SK-N-SH treated with all-trans-retinoic acid at 6 μM for 48 hours (cell line): ENCODE measurements at places on chromosomes 7 and 10.

GRCh38 chr10:21261842-21262294 is 263.6 kb downstream of the SKIDA1 start:
- ATAC-seq: no peak

GRCh38 chr10:73167783-73168464 is at the start of the genes ECD and FAM149B1:
Gene ECD, minus strand, starts transcription at chr10:73168008. Its CDS starts 4,071 bp downstream, at chr10:73163937.
Gene FAM149B1, plus strand, starts transcription at chr10:73168119. Its CDS starts 221 bp downstream, at chr10:73168340.
- ATAC-seq: peak; percentile 95

GRCh38 chr7:187227-187927 is 5.0 kb upstream of the FAM20C start:
- ATAC-seq: no peak

DNA sequence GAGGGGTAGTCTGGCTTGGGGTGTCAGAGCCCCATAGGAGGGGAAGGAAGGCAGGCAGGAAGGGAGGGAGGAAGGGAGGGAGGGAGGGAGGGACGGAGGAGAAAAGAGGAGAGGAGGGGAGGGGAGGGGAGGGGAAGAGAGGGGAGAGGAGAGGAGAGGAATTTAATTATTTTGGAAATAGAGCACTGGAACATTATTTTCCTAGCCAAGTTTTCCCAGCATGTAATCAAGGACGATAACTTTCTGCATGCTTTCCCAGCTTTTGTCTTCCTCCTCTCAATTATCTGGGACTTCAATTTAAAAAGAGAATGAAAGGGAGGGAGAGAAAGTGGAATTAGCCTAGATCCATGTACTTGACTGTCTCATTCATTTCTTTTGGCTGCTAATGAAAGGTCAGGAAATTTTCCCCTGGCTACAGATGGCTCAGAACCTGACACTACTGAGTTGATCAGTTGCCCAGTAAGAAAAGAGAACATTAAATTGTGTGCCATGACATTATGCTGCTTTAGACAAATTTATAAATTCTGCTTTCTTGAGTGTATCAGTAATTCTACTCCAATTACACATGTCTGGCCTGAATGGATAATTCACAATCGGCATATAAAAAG is 148.8 kb downstream of the LRRC4 start:
- ATAC-seq: no peak

GRCh38 chr10:8247191-8247590 is 192.7 kb downstream of the GATA3 start:
- ATAC-seq: no peak

DNA sequence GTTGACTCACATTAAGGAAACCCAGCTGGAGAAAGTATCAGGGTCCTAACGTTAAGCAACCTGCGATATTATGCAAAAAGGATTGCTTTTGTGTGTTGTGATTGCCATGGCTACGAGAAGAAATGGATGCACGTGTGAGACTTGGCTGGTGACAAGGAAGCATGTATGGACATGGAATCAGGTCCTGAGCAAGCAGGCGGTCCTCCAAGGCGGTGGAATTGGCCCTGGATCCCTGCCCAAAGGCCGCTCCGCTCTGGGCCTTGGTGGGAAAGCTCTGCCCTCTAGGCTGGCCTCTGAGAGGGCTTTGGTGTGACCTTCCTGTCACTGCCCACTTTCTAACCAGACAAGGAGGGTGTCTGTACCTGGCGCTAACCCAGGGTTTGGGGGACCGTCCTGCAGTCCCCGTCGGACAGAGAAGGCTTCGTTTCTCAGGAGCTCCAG is 192.1 kb downstream of the EBF3 start:
- ATAC-seq: no peak

DNA sequence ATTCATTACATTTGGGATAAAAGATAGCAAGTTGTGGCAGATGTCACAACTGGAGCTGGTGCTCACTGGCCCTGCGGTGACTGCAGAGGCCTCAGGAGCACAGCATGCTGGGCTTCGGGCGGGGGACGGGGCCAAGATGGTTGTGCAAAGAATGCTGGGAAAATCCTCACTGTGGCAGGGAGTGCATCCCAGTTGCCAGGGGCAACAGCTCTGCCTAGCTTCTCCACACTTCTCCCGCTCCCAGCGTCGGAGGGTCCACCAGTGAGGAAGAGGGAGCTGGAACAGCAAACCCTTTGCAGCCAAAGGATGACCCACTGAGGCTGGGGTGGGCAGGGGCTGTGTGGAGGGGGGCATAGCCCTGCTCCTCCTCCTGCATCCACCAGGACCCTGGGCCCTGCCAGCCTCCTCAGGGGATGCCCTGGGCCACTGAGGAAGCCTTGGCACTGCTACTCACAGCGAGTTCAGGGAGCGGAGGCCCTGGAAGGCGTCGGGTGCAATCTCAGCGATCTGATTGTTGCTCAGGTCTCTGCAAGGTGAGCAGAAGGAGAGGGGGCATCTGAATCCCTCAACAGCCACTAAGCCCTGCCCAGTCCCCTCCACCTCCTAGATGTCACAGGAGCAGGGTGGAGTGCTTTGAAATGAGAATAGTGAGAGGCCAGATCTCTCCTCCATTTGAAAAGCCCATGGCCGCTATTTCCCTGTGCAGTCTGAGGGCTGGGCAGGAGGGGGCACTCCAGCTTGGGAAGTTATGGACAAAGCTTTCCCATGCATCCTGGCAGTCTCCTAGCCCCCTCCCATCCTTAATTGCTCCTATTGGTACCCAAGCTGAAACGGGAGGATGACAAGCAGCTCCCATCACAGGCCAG is 126.5 kb downstream of the SLIT1 start:
- peak; percentile 34; the same call in 1 of the 3 replicates for ATAC-seq

GRCh38 chr7:6170571-6171531 is 101.6 kb downstream of the CYTH3 start:
- ATAC-seq: no peak

GRCh38 chr7:447523-447922 is 72.1 kb downstream of the PDGFA start:
- ATAC-seq: no peak

DNA sequence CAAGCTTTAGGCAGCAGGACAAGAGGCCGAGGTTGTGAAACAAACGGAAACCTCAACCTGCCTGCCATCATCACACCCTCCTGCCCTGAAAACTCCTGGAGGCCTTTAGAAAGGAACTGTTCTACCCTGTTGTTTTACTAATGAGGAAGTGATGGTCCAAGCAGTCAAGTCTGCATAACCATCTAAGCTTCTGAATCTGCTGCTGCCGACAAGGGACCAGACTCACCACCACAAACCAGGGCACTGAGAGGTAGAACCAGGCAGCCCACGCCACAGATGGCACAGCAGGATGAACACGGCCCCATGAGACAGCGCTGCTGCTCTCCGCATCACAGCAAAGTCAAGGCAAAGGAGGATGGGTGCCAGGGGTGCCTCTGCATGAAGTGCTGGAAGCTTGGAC is 209.4 kb downstream of the CELF2 start:
- no peak for ATAC-seq

DNA sequence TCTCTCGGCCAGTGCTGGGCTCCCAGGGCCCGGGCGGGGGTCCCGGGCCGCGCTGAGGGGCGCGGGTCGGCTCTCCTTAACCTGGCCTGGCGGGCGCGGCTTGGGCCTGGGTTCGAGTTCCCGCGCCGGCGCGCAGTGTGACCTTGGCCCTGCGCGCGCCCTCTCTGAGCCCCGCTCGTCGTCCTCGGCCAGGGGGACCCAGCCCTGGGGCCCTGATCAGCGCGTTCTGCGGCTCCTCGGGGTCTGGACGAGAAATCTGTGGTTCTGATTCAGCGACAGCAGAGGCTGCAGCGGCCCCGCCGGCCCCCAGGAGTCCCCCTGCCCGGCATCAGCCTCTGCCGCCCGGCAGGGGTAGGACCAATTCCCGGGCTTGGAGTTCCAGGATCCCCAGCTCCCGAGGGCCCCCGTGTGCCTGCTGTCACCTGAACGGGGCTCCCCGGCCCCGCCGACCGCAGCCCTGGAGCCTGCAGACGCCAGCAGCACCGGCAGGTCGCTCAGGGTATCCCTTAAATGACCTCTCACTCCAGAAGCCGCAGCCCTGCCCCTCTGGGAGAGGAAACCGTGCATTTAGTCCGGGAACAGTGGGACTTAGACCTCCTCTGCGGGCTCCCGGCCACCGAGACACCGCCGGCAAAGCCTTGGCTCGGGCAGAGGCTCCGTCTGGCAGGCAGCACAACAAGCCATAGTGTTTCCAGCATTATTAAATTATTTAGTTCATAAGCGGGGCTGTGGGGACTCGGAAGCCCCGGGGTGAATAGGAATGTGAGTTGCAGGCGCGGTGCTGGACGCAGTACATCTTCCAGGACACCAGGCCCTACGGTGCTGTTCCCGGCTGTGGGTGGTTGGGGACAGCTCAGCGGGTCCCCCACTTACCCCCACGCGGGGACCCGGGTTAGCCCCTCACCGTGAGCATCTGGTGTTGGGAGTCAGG is 572 bp downstream of the CHST12 start:
- peak; percentile 57 for ATAC-seq

- ATAC-seq: no peak
Observed at GRCh38 chr10:76252733-76253132, 821.3 kb downstream of the LRMDA start.

DNA sequence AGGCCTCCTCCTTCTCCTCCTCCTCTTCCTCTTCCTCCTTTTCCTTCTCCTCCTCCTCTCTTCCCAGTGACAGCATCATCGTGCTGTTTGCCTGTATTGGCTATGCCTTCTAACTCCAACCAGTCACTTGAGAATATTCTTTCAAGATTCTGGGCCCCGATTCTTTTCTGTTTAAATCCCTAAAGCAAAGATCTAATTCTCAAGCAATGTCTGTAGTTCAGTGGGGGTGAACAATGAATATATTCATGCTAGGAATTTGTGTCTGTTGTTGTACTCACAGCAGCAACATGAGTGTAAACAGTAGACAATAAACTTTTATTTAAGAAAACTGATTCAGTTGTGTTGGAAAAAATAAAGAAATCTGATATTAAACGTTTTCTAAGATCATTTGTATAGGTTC is 30.7 kb downstream of the NUDT5 start:
- no peak for ATAC-seq

GRCh38 chr7:101435461-101436220 is 73.0 kb downstream of the COL26A1 start:
- no peak for ATAC-seq

DNA sequence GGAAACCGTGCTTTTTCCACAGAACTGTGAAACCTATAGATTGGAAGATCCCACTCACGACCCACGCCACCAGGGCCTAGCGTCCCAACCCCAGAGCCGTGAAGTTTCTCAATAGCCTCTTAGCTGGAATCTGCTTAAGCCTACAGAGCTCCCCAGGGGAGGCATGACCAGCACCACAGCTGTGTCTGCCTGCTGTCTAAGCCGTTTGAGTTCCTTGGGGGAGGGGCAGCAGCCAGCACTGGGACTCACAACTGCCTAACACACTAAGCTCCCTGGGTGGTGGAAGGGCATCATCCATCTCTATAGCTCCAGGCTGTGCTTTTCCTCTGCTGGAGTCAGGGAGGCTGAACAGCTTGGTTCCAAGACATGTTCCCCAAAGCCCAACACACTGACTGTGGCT is 26.0 kb upstream of the TMEM140 start:
- ATAC-seq: no peak

- ATAC-seq: no peak
Observed at GRCh38 chr7:100022621-100023020, 7.2 kb downstream of the ZKSCAN1 start.
